ENCODE measurements at places on chromosomes 2 and 18. TPM values are rescaled to one million over a fixed set of nuclear protein-coding genes. Genes with fewer than 3 reads are reported as not detected.

Gene CHRND
- total RNA-seq: not detected

Gene EPHA4
- total RNA-seq: 13.9 TPM

Gene PLA2R1
- total RNA-seq: 27.0 TPM

Gene TMEM182
- total RNA-seq: not detected

DNA sequence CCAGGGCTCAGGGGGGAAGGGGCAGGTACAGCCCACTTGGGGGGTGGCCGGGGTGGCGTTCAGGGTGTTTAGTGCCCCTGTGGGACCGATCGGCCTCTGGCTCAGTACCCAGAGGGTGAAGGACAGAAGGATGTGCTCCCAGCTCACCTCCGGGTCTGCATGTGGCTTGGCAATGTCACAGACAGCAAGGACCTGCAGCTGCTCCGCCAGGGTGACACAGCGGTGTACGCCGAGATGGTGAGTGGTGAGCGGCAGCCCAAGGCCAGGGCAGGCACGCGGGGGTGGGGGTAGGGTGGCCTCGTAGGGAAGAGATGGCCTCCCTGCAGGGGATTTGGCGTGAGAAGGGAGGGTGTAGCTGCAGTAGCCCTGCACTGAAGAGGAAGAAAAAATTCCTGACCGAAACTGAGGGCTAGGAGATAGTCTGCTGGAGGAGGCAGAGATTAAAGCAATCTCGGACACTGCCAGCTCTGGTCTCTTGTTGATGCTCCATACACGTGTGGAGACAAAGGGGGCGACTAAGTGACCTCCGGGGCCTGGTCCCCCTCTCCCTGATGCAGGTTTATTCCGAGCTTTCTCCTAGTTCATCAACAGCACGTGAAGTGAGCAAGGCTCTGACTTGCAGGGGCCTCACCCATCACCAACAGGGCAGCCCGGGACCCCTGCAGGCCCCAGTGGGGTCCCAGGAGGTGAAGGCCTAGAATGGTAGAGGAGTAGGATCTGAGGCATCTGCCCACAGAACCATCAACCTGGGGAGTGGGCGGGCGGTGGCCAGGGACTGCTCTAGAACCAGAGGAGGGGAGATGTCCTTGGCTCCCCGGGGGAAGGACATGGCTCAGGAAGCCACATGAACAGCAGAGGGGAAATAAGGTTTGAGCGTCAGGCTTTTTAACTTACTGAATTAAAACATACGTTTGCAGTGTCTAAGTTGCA lies 45.4 kb downstream of the FER1L5 start:
- DNase-seq: no peak

DNA sequence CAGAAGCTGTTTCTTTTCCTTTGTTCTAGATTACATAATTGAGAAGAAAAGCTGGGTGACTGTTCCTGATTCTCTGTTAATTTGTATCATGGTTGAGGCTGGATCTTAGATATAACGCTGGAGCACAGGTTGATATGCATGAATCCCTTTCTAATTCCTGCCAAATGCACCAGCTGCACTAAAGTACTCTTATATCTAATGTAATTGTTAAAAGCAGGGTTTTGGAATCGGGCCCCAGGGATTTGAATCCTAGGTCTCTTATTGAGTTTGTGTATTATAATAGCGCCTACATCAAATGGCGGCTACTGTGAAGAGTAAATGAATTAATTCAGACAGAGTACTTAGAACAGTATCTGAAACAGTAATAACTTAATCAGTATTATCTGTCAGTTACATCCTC lies 80.4 kb downstream of the MC4R start:
- no peak for DNase-seq

Data from fibroblast of the aortic adventitia (primary cell).